Gastrocnemius medialis (tissue), 4 donors: ENCODE measurements at places on chromosomes 1 and 21. TPM values are rescaled to one million over a fixed set of nuclear protein-coding genes. Genes with fewer than 3 reads are reported as not detected.
A peak's percentile ranks its signal among the peaks of the same experiment; 100 is the strongest.

DNA sequence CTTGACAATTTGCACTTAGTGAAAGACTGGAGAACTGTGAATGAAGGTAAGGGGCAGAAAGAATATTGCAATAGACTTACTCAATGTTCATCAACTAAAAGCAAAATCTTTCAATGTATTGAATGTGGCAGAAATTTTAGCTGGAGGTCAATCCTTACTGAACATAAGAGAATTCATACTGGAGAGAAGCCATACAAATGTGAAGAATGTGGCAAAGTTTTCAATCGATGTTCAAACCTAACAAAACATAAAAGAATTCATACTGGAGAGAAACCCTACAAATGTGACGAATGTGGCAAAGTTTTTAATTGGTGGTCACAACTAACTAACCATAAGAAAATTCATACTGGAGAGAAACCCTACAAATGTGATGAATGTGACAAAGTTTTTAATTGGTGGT lies 80.7 kb downstream of the JMJD4 start:
- no peak for DNase-seq
- no peak overlapping the region for H3K27ac ChIP-seq
- H3K27me3 ChIP-seq = no peaks in the 10 kb centered on the region
- peaks cover 69% of the 10 kb centered on the region for H3K36me3 ChIP-seq

The ADGRL4 gene
- total RNA-seq = 13.6 TPM

- peak overlapping the region; percentile 86 for H3K27ac ChIP-seq
- no peaks in the 10 kb centered on the region for H3K27me3 ChIP-seq
- H3K36me3 ChIP-seq = peaks cover 16% of the 10 kb centered on the region
- H3K4me3 ChIP-seq = peak overlapping the region; percentile 75
Observed at GRCh38 chr1:54403808-54404261, 2.4 kb downstream of the SSBP3 start.

- no peaks in the 10 kb centered on the region for H3K36me3 ChIP-seq
- H3K4me3 ChIP-seq = no peak overlapping the region
- H3K4me1 ChIP-seq = no peaks in the 10 kb centered on the region
- H3K27ac ChIP-seq = no peak overlapping the region
- DNase-seq = no peak
Observed at GRCh38 chr1:192660613-192661012, 24.7 kb downstream of the RGS13 start.

DNA sequence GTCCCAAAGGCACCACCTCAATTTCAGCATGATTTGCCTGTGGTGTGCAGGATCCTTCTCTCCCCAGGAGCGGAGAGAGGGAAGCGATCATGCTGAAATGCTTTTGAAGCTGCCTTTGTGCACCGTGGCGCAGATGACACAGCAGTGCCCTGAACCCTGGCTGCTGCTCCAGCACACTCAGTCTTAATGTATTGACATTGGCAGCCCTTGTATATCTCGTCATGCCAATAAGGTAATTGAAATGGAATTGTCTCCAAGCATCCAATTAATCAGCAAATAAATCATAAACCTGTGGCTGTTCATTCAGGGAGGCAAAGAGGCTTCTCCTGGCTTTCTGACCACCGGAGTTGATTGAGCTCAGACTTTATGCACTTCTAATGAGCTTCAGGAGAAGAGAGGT lies 139.8 kb downstream of the KAZN start:
- no peak for DNase-seq
- peaks cover 5% of the 10 kb centered on the region for H3K27me3 ChIP-seq
- no peak overlapping the region for H3K4me3 ChIP-seq
- H3K27ac ChIP-seq = no peak overlapping the region
- H3K4me1 ChIP-seq = no peaks in the 10 kb centered on the region

- H3K27me3 ChIP-seq = no peaks in the 10 kb centered on the region
- peak overlapping the region; percentile 86 for H3K27ac ChIP-seq
- peaks cover 40% of the 10 kb centered on the region for H3K4me1 ChIP-seq
- DNase-seq = peak; percentile 87
- no peaks in the 10 kb centered on the region for H3K36me3 ChIP-seq
Observed at GRCh38 chr1:205229399-205229871, 1.7 kb downstream of the TMCC2 start.

DNA sequence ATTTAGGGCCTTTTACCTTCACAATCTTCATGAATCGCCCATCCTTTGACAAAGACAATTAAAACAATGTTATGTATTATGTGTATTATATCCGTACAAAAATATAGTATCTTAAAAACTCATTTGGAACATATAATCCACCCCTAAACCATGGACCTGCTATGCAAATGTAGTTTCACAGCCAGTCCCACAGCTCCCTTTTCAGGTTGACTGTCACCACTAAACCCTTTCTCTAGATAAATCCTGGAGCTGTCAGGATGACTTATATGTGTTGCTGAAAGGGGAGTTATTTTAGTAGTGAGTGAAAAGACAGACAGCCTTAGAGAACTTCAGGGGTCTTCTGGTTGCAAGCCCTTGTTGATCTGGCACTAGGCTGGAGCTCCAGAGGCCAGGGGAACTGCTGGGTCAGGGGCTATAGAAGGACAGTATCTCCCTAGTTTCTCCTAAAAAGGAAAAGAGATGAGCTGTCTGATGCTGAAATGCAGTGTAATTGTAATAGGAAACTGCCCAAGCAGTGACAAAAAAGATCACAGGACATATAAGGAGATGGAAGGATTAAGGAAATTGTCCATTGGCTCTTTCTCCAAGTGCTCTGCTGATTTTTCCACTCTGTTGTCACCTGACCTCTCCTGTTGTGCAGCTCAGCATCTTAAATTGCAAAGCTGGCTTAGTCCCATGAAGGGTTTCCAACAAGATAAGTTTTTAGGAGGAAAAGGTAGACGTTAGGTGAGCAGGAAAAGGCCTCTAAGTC lies 127.7 kb downstream of the S1PR1 start:
- no peaks in the 10 kb centered on the region for H3K36me3 ChIP-seq
- no peak for DNase-seq
- H3K27me3 ChIP-seq = no peaks in the 10 kb centered on the region
- no peak overlapping the region for H3K27ac ChIP-seq
- H3K4me3 ChIP-seq = no peak overlapping the region
